ENCODE measurements at places on chromosomes 16 and 17.

- DNase-seq, result no peak
Measured at GRCh38 chr17:63480826-63481487, 4.1 kb downstream of the ACE start.

DNA sequence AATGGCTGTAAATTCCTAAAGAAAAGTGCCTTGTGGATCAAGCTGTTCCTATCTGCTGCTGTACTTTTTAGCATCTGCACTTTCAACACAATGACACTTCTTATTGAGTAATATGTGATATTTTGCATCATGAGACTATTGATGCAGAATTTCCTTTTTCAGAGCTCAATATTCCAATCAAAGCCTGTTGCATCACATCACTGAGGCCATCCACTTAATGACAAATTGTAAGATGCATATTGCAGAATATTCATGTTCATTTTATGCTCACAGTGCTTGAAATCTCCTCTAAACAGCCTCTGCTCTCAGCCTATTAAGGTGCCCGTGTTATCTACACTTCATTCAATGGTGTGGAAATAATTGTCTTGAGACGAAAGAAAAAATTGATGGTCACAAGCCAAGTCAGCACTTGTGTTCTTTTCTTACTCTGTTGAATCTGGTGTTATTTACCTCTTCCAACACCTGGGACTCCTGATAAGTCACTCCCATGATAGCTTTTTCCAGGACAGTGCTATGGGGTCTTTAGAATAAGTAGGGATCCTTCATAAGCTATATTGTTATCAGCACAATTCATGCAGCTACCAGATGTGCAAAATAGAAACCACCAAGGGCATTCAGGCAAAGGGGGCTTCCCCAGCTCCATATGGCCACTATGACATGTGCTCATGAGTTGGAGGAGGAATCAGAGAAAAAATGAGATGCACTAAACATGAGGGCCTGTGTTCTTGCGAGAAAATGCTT is 9.3 kb upstream of the SKAP1 start:
- no peak for DNase-seq

DNA sequence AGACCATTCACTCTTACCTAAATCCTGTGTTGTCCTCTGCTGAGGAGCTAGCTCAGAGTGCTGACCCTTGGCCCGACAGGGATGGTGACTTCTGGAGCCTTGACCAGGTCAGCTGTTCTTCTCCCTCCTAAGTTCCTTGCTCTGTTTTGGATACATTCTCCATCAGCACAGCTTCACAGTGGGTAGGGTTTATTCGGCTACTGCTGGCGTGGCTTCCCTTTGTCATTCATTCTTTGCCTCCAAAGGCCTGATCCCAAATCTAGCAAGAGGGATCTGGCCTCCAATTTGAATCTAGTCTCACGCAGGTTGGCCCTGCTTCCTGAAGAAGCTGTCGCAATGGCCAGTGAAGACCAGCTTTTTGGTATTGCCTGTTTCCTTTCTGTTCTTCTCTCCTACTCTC is 116.6 kb downstream of the SHISA9 start:
- DNase-seq, result no peak

DNA sequence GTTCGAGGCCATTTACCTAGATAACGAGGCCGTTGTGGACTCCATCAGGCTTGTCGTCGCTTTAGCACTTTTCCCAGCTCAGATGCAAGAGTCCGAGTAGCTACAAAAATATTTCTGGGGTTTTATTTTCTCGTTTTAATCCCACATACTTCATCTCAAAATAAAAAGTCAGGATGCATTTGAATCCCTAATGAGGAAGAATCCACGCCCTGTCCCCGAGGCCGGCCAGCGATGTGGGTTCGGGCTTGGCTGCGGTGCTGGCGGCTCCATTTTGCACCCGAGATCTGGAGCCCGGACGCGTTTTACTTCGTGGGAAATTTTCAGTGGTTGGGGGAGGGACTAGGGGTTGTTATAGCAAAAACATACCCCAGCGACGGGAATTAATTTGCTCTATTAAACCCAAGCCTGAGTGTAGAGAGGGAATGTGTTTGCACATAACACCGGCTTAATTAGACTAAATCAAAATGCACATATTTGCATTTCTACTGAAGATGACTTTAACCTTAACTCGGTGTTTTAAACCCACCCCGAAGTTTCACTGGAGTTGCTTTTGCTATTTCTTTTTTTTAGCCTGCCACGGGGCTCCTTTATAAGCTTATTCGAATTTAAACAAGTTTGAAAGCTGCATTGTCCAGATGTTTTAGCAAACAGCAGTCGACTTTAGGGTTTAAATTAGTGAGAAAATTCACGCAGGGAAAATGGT is 4.8 kb downstream of the IRX5 start:
- DNase-seq, result no peak

- DNase-seq, result no peak
Measured at GRCh38 chr17:36059406-36059805, 4.7 kb upstream of the CCL18 start.

DNA sequence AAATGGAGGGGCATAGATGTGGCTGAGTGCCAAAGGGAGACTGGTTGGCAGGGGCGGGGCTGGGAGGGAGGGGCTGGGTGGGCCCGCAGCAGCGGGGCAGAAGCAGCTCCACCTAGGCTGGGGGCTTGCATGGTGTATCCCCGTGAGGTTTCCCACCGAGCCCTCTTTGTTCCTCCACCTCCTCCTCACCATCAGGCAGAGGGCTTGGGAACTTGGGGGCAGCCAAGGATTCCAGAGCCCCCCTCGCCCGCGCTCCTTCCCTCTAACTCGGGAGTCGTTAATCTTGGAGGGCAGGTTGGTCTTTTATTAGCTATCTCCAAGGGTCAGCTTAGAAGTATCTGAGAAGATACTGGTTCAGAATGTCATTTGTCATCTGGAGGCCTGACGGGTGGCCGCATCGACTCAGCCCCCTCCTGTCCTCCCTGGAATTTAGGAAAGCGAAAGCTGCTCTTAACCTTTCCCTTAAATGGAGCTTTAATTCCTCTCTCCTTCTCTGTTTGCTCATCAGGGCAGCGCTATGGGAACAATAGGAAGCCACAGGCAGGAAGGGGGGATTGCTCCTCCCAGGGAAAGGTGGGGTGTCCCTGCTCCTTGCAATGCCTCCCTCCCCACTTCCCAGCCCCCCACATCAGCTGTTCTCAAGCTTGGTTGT is 274.3 kb upstream of the XYLT1 start:
- DNase-seq, result no peak

GRCh38 chr16:78689028-78689427 is 589.6 kb downstream of the WWOX start:
- DNase-seq, result no peak

GRCh38 chr17:75260641-75261335 is 618 bp downstream of the GGA3 start:
- no peak for DNase-seq
